ENCODE measurements at places on chromosomes 11 and 22. TPM values are rescaled to one million over a fixed set of nuclear protein-coding genes. Genes with fewer than 3 reads are reported as not detected.

DNA sequence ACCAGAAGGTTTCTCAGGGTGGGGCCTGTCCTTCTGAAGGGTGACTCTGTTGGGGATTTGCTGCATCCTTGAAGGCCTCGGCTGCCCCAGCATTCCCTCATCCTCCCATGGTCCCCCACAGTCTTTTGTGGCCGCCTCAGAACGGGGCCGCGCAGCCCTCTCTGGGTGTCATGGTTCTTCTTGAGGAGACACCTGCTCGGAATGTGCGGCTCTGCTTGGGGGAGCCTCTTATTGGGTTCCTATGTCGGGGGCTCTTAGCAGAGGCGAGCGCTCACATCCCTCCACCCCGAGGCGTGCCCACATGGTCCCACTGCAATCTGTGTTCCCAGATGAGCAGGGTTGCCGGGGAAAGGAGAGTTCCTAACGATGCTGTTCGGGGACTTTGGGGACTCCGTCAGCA is 1008.4 kb downstream of the BRD1 start:
- DNase-seq: no peak

The SIK2 gene
- total RNA-seq: 8.1 TPM

GRCh38 chr22:47230741-47231140 is 468.3 kb downstream of the TBC1D22A start:
- DNase-seq: no peak

DNA sequence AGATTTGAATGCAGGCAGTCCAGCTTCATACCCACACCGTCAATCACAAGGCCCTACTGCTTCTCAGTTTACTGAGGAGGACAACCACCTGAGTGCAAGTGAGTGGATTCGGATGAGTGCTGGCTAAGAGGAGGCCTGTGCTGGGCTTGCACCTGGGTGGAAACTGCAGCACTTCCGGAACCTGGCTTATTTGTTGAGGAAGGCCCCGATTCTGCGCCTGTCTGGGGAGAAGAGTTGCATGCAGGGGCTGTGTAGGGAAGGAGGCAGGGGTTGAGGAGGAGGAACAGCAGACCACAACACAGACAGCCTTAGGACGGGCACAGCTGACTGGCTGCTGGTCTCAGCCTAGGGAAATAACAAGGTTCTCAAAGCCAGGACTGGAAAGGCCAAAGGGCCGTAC is 20.8 kb downstream of the ABTB2 start:
- no peak for DNase-seq

DNA sequence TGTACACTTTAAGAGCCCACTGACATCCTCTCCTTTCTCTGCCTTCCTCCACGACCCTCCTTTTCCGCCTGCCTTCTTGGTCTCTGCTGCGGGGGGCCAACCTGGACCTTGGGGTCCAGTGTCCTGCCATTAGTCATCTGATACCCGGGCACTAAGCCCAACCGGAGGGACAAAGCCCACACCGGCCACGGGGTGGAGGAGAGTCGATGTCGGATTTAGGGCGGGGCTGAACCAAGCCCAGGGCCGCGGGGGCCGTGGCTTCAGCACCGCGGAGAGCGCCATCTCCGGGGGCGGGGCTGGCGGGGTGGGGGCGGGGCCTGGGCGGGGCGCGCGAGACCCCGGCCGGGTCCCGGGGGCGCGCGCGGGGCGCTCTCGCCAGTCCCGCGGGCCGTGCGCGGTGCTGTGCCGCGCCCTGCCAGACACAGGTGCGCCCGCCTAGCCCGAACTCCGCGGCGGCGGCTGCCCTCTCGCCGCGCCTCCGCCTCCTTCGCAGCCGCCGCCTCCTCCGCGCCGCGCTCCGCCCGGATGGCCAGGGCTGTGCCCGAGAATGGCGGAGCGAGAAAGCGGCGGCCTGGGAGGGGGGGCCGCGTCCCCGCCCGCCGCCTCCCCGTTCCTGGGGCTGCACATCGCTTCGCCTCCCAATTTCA is at the start of gene MAPK8IP1:
Gene MAPK8IP1 (plus strand): TSS at position 378 of the 647 bp plus-strand sequence. CDS start 170 bp downstream, at position 548.
- DNase-seq: peak; percentile 47

The OR51E2 gene
- not detected for total RNA-seq

GRCh38 chr11:76181371-76181770 is 24.9 kb downstream of the WNT11 start:
- DNase-seq: no peak

Measured in HepG2 (cell line).